Astrocyte of the hippocampus (primary cell): ENCODE measurements at places on chromosomes 1 and 21.

GRCh38 chr1:164605254-164606091 is 46.5 kb downstream of the PBX1 start:
- no peak for DNase-seq

DNA sequence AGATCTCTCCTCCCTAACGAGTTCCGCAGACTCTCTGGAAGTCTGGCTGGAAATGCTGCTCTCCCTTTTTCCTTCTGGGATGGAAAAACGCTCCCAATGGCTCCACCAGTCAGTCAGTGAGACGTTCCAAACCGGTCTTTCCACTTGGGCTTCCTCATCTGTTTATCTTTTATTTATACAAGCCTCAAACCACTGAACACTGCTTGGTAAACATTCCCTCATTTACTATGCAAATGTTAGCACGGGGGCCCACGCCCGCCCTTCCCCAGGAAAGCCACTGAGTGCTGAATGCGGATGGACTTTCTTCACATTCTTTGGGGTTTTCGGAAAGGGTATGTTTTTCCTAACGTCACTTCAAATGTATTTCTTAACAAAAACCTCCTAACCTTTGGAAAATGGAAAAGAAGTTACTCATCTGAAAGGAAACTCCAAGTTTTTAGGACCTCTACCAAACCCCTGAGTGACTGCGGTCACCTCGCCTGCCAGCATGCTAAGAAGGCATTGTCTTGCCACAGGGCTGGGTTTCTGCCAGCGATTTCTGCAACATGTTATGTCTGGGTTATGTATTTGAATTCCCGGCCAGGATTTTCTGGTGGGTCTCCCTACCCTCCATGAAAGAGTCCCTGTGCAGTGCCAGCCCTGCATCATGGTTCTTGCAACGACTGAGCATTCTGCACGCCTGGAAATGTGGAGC is 14.0 kb upstream of the UMODL1 start:
- DNase-seq, result peak; percentile 97

DNA sequence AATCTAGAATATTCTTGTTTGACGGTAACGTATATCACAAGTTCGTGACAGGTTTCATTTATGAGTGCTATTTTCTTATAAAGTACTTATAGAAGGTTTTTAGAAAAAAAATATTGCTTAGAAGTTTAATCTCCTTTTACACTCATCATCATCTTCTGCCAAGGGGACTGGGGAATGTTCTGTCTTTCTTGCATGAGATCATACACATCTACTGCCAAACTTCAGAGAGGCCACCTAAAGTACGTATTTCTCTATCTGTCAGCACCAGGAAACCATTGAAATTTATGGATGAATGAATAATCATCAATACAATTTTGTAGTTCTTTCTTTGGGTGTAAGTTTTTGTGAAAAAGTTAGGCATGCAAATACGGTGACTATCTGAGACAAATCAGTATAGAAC is 245.8 kb downstream of the SPATA17 start:
- DNase-seq, result no peak

GRCh38 chr1:200049810-200050209 is 22.3 kb downstream of the NR5A2 start:
- no peak for DNase-seq

- no peak for DNase-seq
These were observed 688.6 kb upstream of the ADGRL4 start for GRCh38 chr1:79695138-79695537.

- DNase-seq, result no peak
These were observed 29.4 kb downstream of the KCNK2 start for GRCh38 chr1:215111916-215112315.

DNA sequence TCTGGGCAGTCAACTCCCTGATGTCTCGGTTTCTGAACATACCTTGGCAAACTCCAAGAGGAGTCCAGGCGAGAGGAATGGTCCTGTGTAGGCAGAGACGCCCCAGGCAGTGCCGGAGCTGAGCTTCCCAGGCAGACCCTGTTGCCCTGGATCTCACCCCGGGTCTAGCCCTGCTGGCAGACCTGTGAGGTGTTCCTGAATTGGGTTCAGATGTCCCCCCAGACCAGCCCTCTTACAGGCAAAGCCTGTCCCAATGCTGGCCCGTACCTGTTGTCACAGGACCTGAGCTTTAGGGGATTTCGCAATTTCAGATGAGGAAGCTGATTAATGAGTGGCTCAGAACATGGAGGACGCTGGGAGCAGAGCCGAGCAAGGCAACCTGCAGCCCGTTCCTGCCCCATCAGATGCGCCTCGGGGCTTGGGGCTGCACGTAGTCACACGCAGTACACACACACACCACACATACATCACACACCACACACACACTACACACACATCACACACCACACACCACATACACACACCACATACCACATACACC is 38.5 kb upstream of the PDE9A start:
- peak; percentile 27 for DNase-seq
